ENCODE measurements at places on chromosomes 2 and 18.
A peak's percentile ranks its signal among the peaks of the same experiment; 100 is the strongest.

DNA sequence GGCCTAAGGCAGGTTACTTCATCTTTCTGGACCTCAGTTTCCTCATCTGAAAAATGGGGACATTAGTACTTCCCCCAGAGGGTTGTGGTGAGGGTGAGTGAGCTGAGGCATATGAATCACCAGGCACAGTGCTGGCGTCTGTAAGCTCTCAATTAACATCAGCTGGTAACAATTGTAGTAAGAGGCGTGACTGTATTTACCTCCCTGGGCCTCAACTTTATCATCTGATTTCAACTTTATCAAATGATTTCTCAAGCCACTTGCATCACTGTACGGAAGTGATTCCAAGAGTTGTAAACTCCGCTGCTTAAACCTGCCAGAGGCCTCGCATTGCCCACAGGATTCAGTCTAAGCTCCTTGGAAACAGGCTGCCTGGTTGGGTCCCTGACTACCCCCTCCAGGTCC lies 53.6 kb upstream of the PKDCC start:
- no peak for DNase-seq

DNA sequence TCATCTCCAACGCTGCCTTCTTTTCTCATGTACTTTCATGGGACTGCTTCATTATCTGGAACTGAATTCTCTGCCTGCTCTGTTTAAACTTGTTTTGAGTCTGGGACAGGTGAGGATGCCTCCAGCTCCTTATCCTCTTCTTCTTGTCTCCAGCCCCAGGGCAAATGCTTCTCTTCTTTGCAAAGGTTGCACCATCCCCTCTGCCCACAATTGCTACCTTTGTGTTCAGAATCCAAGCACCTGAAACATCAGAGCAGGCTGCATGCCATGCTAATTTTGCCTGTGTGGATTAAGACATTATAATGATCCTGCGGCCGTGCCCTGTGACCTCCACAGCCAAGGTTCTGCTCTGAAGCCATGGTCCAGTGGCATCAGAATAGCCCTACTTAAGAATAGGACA lies 309.5 kb downstream of the EPHA4 start:
- no peak for DNase-seq

DNA sequence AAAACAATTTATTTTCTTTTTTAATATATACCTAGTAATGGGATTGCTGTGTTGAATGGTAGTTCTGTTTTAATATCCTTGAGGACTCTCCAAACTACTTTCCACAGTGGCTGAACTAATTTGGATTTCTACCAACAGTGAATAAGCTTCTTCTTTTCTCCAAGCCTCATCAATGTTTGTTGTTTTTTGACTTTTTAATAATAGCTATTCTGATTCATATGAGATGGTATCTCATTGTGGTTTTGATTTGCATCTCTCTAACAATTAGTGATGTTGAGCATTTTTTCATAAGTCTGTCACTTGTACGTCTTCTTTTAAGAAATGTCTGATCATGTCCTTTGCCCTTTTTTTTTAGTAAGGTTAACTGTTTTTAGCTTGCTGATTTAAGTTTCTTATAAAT lies 863.3 kb downstream of the CNTNAP5 start:
- no peak for DNase-seq

- no peak for DNase-seq
Observed at GRCh38 chr2:72897785-72898584, 10.8 kb downstream of the SPR start.

DNA sequence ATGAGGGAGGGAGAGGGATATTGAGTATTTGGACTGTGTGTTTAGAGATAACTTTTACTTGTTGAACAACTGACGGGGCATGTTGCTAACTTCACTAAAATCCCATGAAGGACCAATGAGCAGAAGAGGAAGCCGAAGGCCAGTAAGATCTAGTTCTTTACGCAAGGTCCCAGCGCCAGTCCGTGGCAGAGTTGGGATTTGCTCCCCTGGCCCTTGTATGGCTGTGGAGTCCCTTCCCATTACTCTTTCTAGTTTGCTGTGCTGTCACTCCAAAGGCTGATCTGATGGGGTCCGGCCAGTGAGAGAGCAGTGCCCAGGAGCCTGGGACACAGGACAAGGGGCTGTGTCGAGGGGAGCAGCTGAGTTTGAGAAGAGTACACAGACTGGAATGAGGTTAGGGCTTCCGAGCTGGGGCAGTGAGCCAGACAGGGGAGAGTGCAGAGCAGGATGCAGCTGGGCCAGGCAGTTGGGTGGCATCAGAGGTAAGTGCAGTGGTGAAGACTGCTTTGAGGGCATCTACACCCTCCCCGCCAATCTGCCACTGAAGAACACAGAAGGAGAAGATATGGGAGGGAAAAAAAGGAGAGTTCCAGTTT lies 692.9 kb upstream of the HS6ST1 start:
- DNase-seq = no peak

- DNase-seq = no peak
Observed at GRCh38 chr18:47120428-47120827, 29.9 kb downstream of the HDHD2 start.

- no peak for DNase-seq
Observed at GRCh38 chr18:75496151-75496550, 68.6 kb upstream of the SMIM21 start.

GRCh38 chr2:29400930-29401653 lies 285.9 kb downstream of the CLIP4 start:
- DNase-seq = no peak

- peak; percentile 94 for DNase-seq
Observed at GRCh38 chr2:9205963-9206948, at the start of gene ASAP2. Gene ASAP2 (plus strand): TSS chr2:9206812. CDS start chr2:9207105, 293 bp downstream.

DNA sequence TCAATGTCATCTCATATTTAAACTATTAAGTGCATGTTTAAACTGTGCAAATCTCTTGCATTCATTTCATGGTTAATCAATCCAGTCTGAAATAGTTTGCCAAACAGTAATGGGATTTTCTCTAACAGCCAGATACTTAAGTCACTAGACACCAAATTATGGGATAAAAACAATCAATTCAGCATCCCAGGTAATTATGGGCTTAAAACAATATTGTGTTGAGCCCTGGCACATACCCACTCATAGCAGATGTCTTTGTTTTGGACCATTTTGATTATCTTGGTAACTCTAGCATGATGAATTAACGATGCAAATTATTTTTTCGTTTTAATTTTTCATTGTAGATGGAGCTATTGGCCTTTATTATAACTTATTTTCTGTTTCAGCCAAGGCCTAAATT lies 118.5 kb upstream of the CD302 start:
- DNase-seq = no peak

DNA sequence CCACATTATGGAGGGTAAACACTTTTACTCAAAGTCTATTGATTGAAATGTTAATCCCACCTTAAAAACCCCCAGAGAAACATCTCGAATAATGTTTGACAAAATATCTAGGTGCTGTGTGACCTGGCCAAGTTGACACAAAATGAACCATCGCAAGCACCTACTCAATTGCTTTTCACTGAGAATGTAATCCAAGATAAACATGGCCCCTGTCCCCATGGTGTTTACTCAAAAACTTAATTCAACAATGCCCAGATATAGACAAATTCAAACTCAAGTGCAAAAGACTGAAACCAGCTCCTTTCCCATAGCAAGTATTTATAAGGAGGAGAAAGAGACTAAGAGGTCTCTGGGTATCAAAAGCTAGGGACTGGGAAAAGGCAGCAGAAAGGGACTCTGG lies 15.0 kb upstream of the ACMSD start:
- no peak for DNase-seq

DNA sequence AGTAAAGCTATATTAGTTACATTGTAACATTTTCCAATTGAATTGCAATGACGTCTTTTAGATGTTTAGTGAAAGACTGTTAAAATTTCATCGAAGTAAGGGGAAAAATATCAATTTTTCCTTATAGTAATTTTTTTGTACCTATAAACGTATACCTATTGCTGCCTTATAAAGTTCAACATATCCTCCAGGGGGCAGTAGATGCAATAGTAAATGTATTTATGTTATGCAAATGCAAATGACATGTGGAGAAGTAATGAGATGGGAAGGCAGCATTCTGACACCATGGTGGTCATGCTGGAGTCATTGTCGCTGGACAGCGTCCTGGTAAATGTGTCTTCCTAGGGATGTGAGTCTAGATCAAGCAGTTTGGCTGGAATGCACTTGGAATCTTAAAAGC lies 38.7 kb downstream of the MSTN start:
- DNase-seq = peak; percentile 5

DNA sequence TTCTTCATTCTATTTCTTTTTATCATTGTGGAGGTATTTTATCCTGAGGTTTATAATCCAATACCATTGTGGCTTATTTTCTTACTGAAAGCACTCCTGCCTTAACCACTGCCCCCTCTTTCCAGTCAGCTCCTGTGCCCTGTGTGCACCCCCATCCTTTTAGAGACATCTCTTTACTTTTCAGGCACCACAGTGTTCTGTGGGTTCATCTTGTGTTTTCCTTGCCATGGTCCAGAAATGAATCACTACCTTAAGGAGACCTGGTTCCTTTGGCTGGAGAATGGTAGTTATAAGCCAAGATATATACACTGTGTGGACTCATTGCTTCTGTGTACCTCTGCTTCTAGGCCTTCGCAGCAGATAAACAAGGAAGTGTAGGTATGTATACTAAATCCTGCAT lies 278.3 kb downstream of the PTGR3 start:
- DNase-seq = no peak

DNA sequence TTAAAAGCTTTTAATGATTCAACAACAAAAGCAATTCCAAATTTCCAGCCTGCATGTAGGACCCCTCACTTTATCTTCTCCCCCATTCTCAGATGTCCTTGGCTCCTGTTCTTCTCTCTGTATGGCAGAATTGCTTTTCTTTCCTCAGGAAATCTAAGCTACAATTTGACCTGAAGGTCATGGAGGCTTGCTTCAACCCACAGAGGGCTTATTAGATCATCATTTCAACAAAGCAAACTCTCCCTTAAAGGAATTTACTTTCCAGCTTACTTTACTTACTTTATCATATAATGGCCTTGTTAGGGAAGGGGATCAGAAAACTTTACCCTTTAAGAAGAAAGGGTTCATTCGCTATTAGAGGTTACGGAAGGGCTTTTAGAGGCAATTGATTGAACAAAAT lies 211.5 kb downstream of the RAD51AP2 start:
- DNase-seq = no peak

- no peak for DNase-seq
Observed at GRCh38 chr2:128793404-128793803, 474.7 kb upstream of the HS6ST1 start.

- no peak for DNase-seq
Observed at GRCh38 chr2:842151-842803, 108.4 kb upstream of the SNTG2 start.
